Activated CD4-positive, CD25-positive, alpha-beta regulatory T cell (primary cell): ENCODE measurements at places on chromosomes 5 and 9.

DNA sequence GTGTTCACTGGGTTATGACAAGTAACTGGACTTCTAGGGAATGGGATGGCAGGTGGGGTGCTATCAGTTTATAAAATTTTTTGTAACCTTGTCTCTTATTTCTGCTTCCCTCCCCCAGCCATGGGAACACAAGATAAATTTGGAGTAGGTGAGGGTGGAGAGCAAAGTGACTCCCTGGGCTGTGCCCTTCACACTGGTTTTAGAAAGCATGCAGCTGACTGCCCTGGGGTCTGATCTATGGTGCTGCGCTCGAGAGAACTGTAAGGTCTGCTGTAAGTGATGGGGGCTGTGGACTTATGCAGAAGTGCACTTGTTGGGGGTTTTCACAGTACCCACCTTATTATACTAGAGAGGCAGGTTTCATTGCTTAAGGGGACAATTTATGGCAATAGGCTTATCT is 247.7 kb upstream of the DMRT1 start:
- DNase-seq, result no peak

DNA sequence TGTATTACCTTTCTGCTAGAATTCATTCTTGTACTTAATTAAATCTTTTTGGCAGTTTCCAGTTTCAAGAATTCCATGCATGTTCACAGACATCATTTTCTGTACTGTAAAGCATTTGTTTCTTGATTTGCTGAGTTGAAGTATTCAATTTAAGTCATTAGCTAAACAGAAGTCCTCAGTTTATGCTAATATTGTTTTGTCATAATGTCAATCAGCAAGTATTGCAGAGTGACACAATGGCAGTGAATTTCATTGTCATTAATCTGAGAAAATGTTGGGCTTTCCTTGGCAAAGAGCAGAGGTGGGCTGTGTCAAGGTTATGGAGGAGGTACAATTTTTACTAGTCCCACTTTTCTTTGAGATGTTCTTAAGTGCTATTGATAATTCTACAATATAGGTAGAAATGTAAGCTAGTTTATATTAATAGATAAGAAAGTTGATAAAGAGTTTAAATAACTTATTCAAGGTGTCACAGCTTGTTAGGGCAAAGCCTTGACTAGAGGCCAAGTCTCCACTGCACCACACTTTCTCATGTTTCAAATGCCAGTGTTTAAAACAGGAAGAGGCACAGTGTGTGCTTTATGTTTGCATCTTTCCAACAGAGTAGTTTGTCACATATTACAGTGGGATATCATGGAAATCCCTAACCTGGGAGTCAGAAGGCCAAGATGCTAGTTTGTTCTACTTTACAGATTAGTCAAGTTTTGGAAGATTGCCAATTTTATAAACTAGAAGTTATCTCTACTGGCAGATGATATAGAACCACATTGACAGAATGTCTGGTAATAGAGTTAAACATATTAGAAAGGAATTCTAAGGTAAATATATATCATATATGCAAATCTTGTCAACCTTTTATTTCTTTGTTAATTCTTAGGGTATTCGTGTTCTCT is 56.3 kb downstream of the SLF1 start:
- DNase-seq, result no peak

DNA sequence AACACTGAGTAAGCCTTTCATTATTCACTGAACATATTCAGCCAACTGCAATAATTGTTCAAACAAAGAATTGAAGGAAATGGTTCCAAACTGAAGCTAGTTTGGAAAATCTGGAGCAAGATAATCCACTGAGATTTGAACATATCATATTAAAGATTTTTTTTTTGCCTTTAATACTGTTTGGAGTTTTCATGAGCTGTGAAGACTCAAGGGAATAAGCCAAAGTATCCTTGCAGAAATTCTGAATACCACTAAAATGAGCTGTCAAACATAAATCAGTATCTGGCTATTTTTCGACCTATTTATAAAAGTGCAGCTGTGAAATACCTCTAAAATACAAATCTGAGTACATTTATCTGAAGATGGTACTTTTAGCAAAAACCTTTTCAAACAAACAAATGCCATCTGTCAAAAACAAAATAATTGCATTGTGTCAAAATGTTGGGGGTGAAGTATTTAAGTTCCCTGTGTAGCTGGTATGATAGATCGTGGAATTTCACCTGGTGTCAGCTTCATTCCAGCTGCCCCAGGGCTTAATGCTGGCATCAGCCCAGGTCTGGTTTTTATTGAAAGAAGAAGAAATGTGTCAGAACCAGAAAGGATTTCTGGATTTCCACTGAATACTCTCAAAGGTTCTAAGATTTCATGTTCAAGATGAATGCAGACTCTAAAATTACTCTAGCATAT is 149.0 kb upstream of the GRAMD2B start:
- DNase-seq, result no peak

DNA sequence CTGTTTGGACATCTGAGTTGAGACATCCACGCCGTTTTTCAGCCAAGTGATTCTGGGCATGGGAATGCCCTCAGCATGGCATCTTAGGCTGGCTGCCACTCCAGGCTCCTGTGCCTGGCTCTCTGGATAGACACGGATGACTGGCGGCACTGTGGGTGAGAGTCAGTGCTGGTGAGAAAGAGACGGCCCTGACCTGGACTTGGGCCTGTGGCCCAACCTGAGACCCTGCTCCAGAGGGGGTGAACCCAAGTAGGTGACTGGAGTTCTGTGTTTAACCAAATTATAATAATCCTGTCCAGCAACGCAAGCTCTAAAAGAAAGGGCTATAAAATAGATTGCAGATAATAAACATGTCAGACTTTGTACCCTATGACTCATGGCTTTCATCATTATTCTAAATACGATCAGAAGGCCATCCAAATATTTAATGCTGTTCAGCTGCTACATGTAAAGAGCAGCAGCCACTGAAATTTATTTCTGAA is 173.9 kb downstream of the HSPA4 start:
- DNase-seq, result no peak

GRCh38 chr9:1332156-1332555 is 282.0 kb downstream of the DMRT2 start:
- DNase-seq, result no peak

- DNase-seq, result no peak
Observed at GRCh38 chr5:38921174-38921573, 75.4 kb downstream of the OSMR start.

DNA sequence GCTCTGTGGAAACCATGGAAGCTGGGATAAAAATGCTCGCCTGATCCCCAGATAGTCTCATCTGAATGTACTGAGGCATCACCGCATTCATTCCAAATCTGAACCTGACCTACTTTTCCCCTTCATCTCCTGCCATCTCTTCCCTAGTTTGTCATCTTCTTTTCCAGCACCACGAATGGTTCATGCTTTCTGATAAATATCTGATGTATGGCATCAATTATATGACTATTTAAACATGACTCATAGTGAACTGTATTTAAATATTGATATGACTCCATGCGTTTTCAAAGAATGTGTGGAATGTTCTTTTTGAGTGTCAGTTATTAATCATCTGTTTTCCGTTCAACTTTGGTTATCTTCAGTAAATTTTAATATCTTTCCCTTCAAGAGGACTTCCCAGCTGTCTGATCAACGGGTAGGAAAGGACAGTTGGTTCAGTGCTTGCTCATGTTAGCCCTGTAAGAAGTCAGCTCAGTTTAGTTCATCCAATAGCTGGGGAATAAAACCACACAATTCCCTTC is 21.1 kb downstream of the BASP1 start:
- no peak for DNase-seq

- no peak for DNase-seq
Observed at GRCh38 chr5:92659246-92659645, 921.8 kb downstream of the NR2F1-AS1 start.

DNA sequence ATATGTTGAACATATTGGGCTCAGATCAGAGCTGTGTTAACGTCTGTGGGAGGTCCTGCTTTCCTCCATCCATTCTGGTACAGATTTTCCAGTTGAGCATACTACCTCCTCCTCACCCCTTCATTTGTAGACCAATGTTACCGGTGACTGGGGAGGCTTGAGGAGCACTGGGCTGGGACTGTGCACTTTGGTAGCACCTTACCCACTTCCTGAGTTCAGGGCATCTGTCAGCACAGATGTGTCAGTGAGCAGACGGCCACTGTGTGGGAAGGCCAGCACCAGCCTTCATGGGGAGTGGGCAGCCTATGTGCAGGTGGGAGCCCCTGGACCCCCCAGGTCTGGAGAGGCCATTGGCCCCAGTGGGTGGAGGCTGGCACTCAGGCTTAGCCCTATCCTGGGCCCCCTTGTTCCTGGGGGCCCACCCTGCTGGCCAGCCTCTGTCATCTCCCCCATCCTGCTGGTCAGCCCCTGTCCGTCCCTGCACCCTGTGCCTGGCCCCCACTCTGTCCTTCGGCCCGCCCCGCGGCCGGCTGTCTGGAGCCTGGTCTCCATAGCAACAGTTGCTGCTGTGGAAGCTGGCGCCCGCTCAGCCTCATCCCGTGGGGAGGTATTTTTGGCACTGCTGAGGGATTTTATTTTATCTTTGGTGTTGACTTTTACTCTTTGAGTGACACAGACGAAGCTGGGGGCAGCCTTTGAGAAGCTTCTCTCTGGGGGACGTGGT is 21.3 kb downstream of the WNK2 start:
- DNase-seq, result no peak

GRCh38 chr5:118302786-118303185 is 685.6 kb downstream of the DTWD2 start:
- no peak for DNase-seq

DNA sequence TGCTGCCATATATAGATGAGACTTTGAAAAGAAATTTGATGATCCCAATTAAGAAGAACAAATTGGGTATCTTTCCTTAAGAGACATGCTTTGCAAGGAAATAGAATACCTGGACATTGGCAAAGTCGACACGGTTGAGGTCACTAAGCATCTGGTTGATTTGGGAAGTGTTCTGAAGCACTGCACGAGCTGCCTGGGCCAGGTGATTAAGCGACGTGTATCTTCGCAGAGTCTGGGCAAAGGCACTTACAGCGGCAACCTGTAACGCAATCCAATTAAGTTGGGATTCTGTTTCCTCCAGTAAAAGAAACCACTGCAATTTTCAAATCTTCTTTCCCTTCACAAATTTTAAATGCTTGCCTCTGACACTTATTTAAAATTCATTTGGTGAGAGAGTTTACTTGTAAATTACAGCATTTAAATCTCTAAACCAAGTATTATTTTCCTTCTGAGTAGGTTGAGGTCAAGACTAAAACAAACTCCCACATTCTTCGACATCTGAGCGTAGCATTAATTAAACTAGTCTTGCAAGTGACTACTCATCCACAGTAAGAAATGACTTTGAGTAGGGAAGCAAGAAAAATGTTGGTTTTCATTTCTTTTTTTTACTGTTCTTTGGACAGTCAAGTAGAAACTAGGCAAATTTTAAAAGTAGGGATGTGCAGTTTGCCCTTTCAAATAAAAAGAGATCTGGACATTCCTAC is 262.8 kb downstream of the RFX3 start:
- no peak for DNase-seq

DNA sequence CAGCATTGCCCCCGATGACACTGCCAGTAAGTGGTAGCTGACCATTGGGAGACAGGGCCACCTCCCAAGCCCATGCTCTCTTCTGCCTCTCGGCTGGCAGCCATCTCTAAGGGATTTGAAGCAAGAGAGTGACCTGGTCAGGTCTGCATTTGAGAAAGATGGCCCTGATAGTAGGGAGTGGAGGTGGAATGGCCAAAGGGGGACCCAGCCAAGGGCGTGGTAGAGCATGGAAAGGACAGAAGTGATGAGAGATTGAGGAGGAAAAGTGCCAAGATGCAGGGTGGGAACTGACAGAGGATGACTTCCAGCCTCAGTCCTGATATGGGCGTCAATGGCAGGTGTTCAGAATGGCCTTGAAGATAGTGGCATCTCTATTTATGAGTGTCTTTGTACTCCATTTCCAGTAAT is 9.0 kb downstream of the ABL1 start:
- DNase-seq, result no peak

DNA sequence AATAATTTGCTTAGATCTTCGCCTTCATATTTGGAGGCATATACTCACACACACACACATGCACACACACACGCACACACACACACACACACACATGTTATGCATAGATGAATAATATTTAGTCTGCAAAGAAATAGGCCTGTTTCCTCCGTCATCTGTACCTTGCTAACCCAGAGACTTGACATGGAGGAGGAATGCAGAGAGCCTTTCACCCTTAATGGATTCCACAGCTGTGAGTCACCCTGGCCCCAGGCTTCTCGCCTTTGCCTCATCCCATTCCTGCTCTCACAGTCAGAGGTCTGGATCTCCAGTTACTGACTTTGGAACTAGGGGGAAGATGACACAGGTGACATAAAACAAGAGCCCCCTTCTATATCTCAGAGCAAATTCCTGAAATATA is 29.7 kb downstream of the ZNF462 start:
- no peak for DNase-seq

- DNase-seq, result no peak
Observed at GRCh38 chr9:134624621-134625181, 16.9 kb upstream of the COL5A1 start.

GRCh38 chr9:133225171-133226011 is 16.3 kb upstream of the OBP2B start:
- DNase-seq, result no peak
